Activated T-helper 1 cell treated with anti-CD3 and anti-CD28 coated beads, Interleukin-2, amount 50 U/mL, for 16 hours (primary cell): ENCODE measurements at places on chromosomes 2 and 18.

- no peak for DNase-seq
Observed at GRCh38 chr18:51754566-51754965, 557.1 kb upstream of the MEX3C start.

DNA sequence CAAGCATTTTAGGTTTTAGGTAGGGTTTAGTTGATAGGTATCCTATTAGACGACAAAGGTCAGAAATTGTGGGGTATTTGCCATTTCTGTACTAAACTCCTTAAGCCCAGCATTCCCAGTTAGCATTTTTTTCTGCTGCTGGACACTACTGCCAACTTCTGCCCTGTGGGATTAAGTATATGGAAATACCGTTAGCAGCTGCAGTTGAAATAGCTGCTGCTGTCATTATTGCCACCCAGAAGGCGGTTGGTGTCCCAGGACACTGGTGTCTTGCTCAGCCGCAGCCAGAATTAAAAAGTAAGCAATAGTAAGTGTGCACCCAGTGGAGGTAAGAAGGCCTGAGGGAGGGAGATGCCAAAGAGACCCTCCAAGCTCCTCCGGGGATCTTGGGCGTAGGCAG is 1.9 kb upstream of the UXS1 start:
- DNase-seq = no peak

DNA sequence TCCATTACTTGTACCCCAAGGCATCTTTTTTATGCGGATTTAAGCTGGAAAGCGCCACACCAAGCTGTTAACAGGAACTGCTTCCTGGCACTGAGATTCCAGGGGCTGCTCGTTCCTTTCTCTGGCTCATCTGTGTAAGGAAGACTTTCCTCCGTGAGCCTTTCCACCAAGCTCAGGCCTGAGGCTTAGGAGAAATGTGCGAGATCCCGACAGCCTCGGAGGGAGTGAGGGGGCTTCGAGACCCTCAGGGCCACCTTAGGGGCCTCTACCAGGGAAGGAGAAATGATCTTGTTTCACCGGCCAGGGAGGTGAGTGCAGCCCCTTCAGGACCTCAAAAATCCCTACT is 17.1 kb downstream of the B3GNT7 start:
- DNase-seq = no peak

DNA sequence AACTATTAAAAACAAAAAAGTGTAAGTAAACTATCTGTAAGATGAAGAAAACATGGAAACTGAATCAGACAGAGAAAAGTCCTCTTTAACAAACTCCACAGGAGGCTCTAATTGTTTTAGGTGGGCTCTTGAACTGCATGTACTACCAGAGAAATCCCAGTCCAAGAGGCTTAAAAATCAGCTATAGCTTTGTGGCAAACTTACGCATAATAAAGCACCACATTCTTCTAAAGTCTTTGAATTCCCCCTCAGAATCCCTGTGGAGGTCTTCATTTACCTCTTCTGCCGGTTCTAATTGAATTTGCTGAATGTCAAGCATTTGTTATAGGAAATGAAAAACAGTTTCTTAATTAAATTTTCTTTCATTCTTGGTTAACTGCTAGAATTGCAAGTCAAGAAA is 40.8 kb downstream of the CHN1 start:
- no peak for DNase-seq

GRCh38 chr2:127589841-127590240 is 54.4 kb downstream of the MYO7B start:
- no peak for DNase-seq

- no peak for DNase-seq
Observed at GRCh38 chr2:206452242-206452641, 8.9 kb downstream of the ADAM23 start.

DNA sequence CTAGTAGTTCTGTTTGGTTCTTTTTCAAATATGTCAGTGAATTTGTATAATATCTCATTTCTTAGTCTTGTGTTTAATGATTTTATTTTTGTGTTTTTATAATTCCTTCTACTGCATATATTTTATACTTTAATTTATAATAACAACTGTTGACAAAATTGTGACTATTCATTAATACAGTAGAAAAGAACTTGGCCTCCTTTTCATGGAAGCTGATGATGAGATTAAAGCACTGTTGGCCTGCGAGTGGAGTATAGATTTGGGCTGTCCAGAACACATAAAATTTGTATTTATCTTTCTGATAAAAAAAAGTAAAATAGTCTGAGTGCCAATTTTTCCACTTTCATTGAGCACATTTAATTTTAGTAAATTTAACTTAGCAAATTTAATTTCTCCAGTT is 12.1 kb downstream of the CFLAR start:
- no peak for DNase-seq

DNA sequence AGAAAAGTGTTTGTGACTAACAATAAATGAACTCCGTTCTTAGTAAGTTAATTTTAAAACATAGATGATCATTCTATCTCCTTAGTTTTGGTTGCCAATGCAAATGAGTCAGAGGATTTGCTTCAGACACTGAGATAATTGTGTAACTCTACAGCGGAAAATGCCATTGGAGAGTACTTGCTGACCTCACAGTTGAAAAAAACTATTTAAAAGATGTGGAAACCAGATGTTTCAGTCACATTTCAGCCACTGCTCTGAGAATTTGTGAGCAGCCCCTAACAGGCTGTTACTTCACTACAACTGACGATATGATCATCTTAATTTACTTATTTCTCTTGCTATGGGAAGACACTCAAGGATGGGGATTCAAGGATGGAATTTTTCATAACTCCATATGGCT is at the start of gene TNFAIP6:
Gene TNFAIP6 (plus strand): TSS at position 234 of the 400 bp plus-strand sequence. CDS start 75 bp downstream, at position 309.
- no peak for DNase-seq

- DNase-seq = no peak
Observed at GRCh38 chr2:26086155-26086637, 52.3 kb downstream of the RAB10 start.

GRCh38 chr2:102599486-102599885 is 19.9 kb upstream of the SLC9A2 start:
- DNase-seq = no peak
